ENCODE measurements at places on chromosomes 16 and 17. TPM values are rescaled to one million over a fixed set of nuclear protein-coding genes. Genes with fewer than 3 reads are reported as not detected.

FBXO39 gene
- 0.36 TPM for total RNA-seq

PRKCB gene
- total RNA-seq, result not detected

KRTAP1-1 gene
- not detected for total RNA-seq

CPHXL2 gene
- total RNA-seq, result not detected

STX1B gene
- under 0.01 TPM for total RNA-seq

Measured in nasal cavity respiratory epithelium epithelial cell of viscerocranial mucosa (primary cell).